ENCODE measurements at places on chromosomes 5 and 9. TPM values are rescaled to one million over a fixed set of nuclear protein-coding genes. Genes with fewer than 3 reads are reported as not detected.

Gene NLN
- 61.0 TPM for total RNA-seq

Gene FOXD4
- total RNA-seq = 0.27 TPM

Gene IL7R
- 2.1 TPM for total RNA-seq

Gene GZMA
- not detected for total RNA-seq

Gene C9orf40
- total RNA-seq = 6.6 TPM

Gene TNFSF8
- 0.13 TPM for total RNA-seq

Gene KCNV2
- total RNA-seq = not detected

Gene SPINK6
- not detected for total RNA-seq

Gene SLC28A3
- not detected for total RNA-seq

Gene SPATA31D4
- total RNA-seq = not detected

Gene SPAAR
- total RNA-seq = 17.7 TPM

Gene SNCAIP
- 23.0 TPM for total RNA-seq

Gene PLAC8L1
- total RNA-seq = not detected

Gene GFM2
- 59.4 TPM for total RNA-seq

Gene FCHO2
- 23.9 TPM for total RNA-seq

Gene UGT3A2
- total RNA-seq = not detected

Gene PKD2L2
- not detected for total RNA-seq

Gene SLC6A3
- not detected for total RNA-seq

Gene GPR151
- not detected for total RNA-seq

Gene DIMT1
- total RNA-seq = 54.3 TPM

Gene TAF11L11
- not detected for total RNA-seq

Gene SLCO6A1
- total RNA-seq = not detected

Gene GLRA1
- total RNA-seq = not detected

Gene LCN1
- total RNA-seq = not detected

Gene DPM2
- 12.2 TPM for total RNA-seq

Gene TIGD6
- total RNA-seq = 4.9 TPM

Gene GRIA1
- not detected for total RNA-seq

Gene GPX3
- 15.5 TPM for total RNA-seq

Gene S100Z
- not detected for total RNA-seq

Gene PDE8B
- under 0.01 TPM for total RNA-seq

Gene ANKRD18A
- total RNA-seq = 0.53 TPM

Gene UGT3A1
- not detected for total RNA-seq

Gene FOXD4L4
- 0.29 TPM for total RNA-seq

Gene HMCN2
- total RNA-seq = 0.07 TPM

Gene PLAA
- 55.4 TPM for total RNA-seq

Gene CTSV
- 1.2 TPM for total RNA-seq

Gene ANKS6
- 20.6 TPM for total RNA-seq

Gene ZNF354C
- 9.8 TPM for total RNA-seq

Gene SLC34A3
- not detected for total RNA-seq

Gene LRRTM2
- total RNA-seq = 0.43 TPM
